ENCODE measurements at places on chromosomes 13 and 19. TPM values are rescaled to one million over a fixed set of nuclear protein-coding genes. Genes with fewer than 3 reads are reported as not detected.

Gene TEKTIP1
- total RNA-seq, result not detected

Gene ELAVL3
- 3.3 TPM for total RNA-seq

Gene PLK5
- total RNA-seq, result not detected

Gene ADPRHL1
- 4.7 TPM for total RNA-seq

Gene NDUFB7
- 393 TPM for total RNA-seq

Gene PSENEN
- total RNA-seq, result 20.4 TPM

Gene NXNL1
- not detected for total RNA-seq

Gene RTBDN
- not detected for total RNA-seq

- no peak overlapping the region for H3K4me3 ChIP-seq
- H3K4me1 ChIP-seq, result peaks cover 97% of the 10 kb centered on the region
- H3K27ac ChIP-seq, result peak overlapping the region; percentile 61
- no peak for ATAC-seq
- H3K27me3 ChIP-seq, result no peaks in the 10 kb centered on the region
Observed at GRCh38 chr19:29672319-29672932, 7.2 kb downstream of the PLEKHF1 start.

DNA sequence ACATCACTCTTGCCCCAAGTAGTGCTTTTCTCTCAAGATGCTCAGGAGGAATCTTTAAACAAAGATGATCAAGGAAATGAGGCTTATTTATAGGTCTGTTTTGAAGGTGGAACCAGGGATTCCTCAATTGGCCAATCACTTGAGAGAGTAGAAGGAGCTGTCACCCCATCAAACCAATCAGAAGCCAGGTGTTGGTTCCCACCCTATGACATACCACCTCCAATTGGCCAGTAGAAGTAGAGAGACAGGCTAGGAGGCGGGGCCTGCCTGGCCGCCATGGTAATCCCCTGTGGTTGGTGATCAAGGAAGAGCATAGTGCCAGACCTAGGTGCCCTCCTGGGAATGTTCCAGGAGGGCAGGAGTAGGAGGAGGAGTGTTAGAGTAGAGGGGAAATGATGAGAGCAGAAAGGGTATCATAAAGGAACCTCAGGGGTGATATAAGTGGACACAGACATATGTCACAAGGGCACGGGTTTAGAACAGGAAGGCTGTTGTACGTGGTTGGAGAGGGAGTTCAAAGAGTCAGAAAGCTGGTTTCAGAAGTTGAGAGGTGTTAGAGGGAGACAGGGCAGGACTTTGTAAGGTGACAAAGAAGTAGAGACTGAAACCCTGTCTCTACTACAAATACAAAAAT, 10.5 kb downstream of the PMIS2 start:
- H3K4me3 ChIP-seq, result no peak overlapping the region
- no peak for ATAC-seq
- peaks cover 33% of the 10 kb centered on the region for H3K27me3 ChIP-seq
- no peaks in the 10 kb centered on the region for H3K4me1 ChIP-seq
- H3K36me3 ChIP-seq, result no peaks in the 10 kb centered on the region

DNA sequence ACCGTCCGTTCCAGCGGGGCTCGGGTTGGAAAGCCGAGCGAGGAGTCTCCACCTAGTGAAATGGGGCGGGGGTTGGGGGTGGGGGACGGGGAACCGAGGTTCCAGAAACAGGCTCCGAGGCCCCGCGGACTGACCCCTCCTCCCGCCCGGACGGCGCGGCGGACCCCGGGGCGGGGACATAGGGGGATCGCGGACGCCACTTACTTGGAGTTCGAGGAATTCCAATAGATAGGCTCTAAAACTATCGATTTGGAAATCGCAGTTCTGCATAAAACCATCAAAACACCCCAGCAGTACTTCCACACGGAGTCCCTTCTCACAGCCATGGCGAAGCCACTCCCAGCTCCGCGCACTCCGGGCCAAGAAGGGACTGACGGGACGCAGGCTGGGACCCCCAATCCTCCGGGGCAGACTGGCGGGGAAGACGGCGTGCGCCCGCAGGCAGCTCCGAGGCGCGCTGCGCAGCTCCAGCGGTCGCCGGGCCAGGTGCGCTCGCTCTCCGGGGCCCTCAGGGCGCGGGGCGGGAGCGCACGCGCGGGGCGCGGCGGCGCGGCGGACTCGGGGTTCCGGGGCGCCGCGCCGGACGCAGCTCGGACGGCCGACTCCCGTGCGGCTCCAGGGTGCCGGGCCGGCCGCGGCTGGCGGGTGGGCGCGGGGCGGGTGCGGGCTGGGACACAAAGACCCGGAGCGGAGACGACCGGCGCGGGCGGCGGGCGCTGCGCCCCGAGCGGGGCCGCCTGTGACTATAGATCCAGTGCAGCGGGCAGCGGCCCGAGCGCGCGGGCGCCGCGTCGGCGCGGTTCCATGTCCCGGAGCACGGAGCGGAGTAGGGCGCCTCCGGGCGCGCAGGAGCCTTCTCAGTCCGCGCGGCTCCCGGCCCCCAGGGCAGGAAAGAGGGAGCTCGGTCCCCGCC, 567 bp downstream of the EFNB2 start:
- H3K27ac ChIP-seq, result peak overlapping the region; percentile 89
- H3K4me1 ChIP-seq, result no peaks in the 10 kb centered on the region
- peak; percentile 21 for ATAC-seq
- no peaks in the 10 kb centered on the region for H3K27me3 ChIP-seq
- H3K36me3 ChIP-seq, result no peaks in the 10 kb centered on the region

DNA sequence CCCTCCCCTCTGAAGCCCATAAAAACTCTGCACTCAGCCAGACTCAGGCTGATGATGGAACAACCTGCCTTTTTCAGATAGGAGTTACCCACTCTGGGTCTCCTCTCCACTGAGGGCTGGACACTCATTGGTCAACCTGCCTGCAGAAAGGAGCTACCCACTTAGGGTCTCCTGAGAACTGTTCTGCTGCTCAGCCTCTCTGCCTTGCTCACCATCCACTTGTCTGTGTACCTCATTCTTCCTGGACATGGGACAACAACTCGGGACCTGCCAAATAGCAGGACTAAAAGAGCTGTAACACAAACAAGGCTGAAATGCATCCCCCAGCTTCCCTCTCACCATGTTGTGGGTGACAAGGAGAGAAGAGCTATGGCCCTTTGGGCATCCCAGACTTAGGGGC, 18.4 kb upstream of the RCBTB2 start:
- H3K36me3 ChIP-seq, result no peaks in the 10 kb centered on the region
- no peaks in the 10 kb centered on the region for H3K4me1 ChIP-seq
- ATAC-seq, result no peak

DNA sequence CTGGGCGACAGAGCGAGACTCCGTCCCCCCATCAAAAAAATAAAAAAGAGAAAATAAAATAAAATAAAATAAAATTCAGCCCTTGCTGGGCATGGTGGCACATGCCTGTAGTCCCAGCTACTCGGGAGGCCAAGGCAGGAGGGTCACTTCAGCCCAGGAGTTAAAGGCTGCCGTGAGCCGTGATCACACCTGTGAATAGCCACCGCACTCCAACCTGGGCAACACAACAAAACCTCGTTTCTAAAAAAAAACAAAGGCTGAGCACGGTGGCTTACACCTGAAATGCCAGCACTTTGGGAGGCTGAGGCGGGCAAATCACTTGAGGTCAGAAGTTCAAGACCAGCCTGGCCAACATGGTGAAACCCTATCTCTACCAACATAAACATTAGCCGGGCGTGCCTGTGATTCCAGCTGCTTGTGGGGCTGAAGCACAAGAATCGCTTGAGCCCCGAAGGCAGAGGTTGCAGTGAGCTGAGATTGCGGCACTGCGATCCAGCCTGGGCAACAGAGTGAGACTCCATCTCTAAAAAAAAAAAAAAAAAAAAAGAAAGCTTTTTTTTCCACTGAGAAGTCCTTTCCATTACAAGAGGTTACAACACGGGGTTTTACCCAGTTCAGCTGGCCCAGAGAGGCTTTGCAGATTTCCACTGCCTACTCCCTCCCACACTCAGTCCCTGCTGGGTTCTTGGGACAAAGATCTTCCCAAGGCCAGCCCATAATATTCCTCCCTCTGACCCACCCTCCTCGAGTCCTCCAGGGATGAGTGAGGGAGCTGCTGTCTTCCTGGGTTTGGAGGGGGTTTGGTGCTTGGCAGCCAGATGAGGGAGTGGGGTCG, 6.4 kb downstream of the ANGPTL4 start:
- no peak overlapping the region for H3K27ac ChIP-seq
- H3K4me3 ChIP-seq, result no peak overlapping the region
- H3K27me3 ChIP-seq, result no peaks in the 10 kb centered on the region
- H3K4me1 ChIP-seq, result no peaks in the 10 kb centered on the region
- ATAC-seq, result no peak

DNA sequence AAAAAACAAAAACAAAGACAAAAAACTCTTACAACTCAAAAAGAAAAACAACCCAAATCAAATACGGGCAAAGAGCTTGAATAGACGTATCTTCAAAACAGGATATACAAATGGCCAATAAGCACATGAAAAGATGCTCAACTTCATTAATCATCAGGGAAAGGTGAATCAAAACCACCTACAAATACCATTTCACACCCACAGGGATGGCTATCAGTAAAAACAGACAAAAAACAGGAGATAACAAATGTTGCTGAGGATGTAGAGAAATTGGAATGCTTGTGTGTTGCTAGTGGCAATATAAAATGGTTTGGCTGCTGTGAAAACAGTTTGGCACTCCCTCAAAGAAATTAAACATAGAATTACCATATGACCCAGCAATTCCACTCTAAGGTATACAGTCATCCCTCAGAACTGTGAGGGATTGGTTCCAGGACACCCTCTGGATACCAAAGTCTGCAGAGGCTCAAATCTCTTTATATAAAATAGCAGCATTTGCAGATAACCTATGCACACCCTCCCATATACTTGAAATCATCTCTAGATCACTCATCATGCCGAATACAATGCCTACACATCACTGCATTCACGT, 29.7 kb downstream of the MLLT1 start:
- ATAC-seq, result no peak
- H3K36me3 ChIP-seq, result no peaks in the 10 kb centered on the region
- no peak overlapping the region for H3K27ac ChIP-seq

GRCh38 chr19:16374436-16374835, 49.8 kb downstream of the KLF2 start:
- H3K4me1 ChIP-seq, result peaks cover 34% of the 10 kb centered on the region
- peaks cover 67% of the 10 kb centered on the region for H3K36me3 ChIP-seq
- no peak for ATAC-seq
- H3K27me3 ChIP-seq, result no peaks in the 10 kb centered on the region
- no peak overlapping the region for H3K4me3 ChIP-seq
- H3K27ac ChIP-seq, result no peak overlapping the region

DNA sequence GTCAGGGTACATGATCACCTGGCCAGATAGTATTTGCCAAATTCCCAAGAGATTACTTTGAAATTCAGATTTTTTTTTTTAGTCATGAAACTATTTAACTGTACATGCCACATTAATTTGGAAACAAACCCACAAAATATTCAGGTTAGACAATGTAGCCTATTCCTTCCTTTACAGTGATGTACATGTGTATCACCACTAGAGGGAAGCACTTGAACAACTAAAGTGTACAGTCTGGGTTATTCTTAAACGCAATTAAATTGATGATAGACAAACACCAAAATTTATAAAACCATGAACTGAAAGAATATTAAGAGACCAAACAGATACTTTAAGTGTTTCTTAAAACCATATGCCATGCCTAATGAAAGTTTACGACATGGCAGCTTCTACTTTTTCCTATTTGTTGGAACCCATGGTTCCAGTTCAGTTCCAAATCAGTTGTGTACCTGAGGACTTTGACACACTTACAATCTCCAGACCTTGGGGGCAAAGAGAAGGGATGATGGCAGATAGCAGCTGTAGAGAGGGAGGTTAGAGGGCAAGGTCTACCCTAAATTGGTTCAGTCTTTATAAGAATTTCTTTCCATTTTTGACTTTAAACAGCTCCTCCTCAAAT, 52.8 kb downstream of the TNFSF13B start:
- H3K27me3 ChIP-seq, result peaks cover 5% of the 10 kb centered on the region
- H3K4me1 ChIP-seq, result no peaks in the 10 kb centered on the region
- no peak for ATAC-seq
- no peaks in the 10 kb centered on the region for H3K36me3 ChIP-seq
- H3K4me3 ChIP-seq, result no peak overlapping the region

DNA sequence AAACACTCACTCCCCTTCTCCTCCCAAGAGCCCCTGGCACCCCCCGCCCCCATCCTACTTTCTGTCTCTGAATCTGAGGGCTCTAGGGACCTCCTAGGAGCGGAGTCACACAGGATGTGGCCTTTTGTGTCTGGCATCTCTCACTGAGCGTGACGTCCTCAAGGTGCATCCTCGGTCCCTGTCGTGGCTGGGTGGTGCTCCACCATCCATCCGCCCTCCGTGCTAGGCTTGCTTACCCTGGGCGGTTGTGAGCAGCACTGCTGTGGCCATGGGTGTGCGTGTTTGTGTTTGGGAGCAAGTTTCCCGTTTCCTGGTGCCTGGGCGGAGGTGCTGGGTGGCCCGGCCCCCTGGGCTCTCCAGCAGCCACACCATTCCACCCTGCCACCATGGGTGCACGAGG, 12.2 kb downstream of the PLEKHJ1 start:
- no peak overlapping the region for H3K4me3 ChIP-seq
- peaks cover 99% of the 10 kb centered on the region for H3K36me3 ChIP-seq
- no peak for ATAC-seq

GRCh38 chr13:44117351-44117750, 237.6 kb downstream of the LACC1 start:
- peak overlapping the region; percentile 69 for H3K27ac ChIP-seq
- no peaks in the 10 kb centered on the region for H3K27me3 ChIP-seq
- ATAC-seq, result no peak
- no peaks in the 10 kb centered on the region for H3K36me3 ChIP-seq
- H3K4me1 ChIP-seq, result peaks cover 4% of the 10 kb centered on the region
- no peak overlapping the region for H3K4me3 ChIP-seq

DNA sequence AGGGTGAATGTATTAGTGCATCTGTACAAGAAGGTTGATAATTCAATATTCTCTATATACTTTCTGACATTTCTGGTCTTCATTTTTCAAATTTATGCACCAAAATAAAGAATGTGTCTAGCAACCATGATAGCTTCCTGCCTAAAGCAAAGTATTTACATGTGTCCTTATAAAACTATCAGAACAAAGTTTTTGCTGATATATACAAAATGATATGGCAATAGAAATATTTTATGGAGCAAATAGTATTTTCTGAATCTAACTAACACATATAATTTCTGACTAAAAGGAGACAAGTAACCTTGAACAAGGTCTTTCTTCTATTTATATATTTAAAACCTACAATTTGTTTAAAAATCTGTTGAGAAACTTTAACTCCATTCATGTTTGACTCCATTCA, 184.9 kb downstream of the DIAPH3 start:
- no peak overlapping the region for H3K27ac ChIP-seq
- H3K4me1 ChIP-seq, result no peaks in the 10 kb centered on the region
- ATAC-seq, result no peak
- no peaks in the 10 kb centered on the region for H3K36me3 ChIP-seq
- H3K4me3 ChIP-seq, result no peak overlapping the region
- H3K27me3 ChIP-seq, result no peaks in the 10 kb centered on the region

DNA sequence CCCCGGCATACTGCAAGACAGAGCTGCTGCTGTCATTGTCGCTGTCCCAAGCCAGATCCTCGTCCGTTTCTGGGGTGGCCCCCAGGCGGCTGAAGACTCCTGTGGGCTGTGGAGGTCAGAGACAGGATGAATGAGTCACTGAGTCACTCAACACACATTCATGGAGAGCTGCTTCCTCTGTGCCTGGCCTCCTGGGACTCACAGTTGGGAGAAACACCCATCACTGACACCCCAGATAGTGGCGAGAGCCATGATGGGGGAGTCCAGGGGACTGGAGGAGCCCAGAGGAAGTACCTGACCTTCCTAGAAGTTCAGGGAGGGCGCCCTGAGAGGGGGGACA, 26.0 kb downstream of the C19orf47 start:
- H3K27me3 ChIP-seq, result no peaks in the 10 kb centered on the region
- H3K27ac ChIP-seq, result no peak overlapping the region
- no peaks in the 10 kb centered on the region for H3K4me1 ChIP-seq
- H3K36me3 ChIP-seq, result no peaks in the 10 kb centered on the region
- no peak overlapping the region for H3K4me3 ChIP-seq

Data from gastroesophageal sphincter (tissue), 4 donors.